ENCODE measurements at places on chromosomes 5 and 9.
A peak's percentile ranks its signal among the peaks of the same experiment; 100 is the strongest.

GRCh38 chr5:1182633-1183423, 18.6 kb upstream of the SLC6A19 start:
- peak; percentile 63 for DNase-seq

- DNase-seq, result no peak
These were observed 153.2 kb downstream of the MACROH2A1 start for GRCh38 chr5:135245521-135246499.

DNA sequence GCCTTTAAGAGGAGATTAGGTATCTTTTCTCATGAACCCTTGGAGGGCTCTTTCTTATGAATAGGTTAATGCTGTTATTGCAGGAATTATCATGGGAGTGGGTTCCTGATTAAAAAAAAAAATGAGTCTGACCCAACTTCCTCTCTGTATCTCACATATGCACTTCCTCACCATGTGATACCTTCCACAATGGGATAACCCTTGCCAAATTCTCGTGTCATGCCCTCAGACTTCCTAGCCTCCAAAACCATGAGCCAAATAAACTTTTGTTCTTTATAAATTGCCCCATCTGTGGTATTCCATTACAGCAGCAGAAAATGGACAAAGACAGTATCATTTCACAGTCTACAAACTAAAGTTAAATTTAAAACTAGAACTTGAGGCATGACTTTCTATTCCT, 1.0 kb downstream of the OR1B1 start:
- no peak for DNase-seq

DNA sequence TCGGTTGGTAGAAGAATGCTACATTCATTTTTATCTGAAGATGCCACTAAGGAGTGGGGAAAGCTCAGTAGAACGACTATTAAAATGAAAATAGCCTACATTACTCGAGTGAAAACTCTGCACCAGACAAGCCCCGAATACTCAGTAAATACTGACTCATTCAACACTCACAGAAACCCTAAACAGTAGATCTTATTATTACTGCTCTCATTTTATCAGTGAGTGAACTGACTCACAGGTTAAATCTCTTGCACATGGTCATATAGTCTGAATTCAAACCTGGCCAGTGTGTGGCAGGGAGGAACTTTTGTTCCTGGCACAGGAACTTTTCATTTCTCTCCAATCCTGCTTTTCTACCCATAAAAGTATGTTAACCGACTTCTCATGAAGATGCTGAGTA, 9.6 kb upstream of the PAPPA start:
- no peak for DNase-seq

DNA sequence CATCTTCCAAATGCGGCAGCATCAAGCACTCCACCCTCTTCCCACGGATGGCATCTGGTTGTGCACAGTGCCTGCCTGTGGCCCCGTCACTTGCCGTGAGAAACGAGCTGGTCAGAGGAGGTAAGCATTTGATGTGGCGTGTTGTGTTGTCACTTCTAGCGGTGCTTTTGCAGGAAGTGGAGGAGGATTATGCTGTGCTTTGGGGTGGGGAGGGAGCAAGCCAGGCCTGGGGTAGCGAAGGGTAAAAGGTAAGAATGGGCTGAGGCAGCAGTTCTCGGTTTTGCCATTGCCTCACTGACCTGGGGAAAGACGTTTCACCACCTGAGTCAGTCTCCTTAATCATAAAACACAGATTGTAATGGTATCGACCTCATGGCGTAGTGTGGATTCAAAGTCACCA, 2.3 kb upstream of the POMT1 start:
- no peak for DNase-seq

GRCh38 chr5:148791334-148791667, 35.1 kb upstream of the ADRB2 start:
- no peak for DNase-seq

GRCh38 chr9:73216100-73216499, 64.4 kb downstream of the ANXA1 start:
- no peak for DNase-seq

DNA sequence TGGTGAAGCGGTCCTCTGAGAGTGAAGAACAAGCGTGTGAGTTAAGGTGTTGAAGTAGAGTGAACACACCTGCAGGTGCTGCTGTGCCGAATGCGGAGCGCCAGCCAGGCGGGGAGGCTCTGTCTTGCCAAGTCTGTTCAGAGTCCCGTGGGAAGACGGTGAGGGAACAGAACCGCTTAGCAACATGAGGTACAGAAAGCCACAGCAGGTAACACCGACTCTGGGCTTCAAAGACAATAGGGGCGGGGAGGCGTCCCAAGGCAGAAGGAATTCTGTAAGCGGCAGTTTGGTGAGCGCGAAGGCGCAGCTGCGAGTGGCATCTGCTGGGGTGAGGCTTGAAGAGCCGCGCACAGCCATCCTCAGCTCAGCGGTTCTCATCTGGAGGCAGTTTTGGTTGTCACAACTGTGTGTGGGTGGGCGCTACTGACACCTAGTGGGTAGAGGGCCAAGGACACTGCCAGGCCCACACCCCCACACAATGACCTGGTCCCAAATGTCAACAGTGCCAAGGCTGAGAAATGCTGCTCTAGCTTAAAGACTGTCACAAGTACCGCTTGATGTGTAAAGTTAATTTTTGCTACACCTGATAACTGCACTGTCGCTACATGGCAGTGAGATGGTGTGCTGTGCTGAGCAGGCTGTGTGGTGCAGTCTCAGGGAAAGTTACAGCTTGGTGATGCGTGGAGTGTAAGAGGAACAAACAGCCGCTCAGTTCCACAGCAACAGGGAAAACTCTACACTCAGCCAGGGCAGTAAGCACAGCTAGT, 67.4 kb upstream of the TBC1D9B start:
- DNase-seq, result peak; percentile 44

DNA sequence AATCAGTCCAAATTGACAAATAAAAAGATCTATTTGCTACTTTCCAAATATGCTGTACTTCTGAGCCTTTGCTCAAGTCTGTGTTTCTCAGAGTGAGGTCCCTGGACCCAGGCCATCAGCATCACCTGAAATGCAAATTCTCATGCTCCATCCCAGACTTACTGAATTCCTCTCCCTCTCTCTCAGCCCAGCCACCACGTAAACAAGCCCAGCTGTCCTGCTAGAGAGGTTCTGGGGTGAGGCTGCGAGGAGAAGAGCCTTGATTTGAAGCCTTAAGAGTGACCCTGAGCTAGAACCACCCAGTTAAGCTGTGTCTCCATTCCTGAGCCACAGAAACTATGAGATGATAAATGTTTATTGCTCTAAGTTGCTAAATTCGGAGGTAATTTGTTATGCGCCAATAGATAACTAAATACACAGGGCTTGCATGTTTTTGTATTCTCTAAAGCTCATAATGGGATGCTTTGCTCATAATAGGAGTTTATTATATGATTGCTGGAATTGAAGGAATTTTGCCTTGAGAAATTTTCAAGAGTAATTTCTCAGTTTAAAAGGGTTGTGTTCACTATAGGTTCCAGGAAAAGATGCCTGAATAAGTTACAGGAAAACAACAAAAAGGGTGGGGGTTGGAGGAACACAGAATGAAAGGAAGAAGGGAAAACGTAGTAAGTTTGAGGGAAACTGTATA, 98.9 kb upstream of the SPATA31D4 start:
- no peak for DNase-seq

- DNase-seq, result no peak
These were observed 98.7 kb upstream of the SLC28A3 start for GRCh38 chr9:84439250-84439649.

DNA sequence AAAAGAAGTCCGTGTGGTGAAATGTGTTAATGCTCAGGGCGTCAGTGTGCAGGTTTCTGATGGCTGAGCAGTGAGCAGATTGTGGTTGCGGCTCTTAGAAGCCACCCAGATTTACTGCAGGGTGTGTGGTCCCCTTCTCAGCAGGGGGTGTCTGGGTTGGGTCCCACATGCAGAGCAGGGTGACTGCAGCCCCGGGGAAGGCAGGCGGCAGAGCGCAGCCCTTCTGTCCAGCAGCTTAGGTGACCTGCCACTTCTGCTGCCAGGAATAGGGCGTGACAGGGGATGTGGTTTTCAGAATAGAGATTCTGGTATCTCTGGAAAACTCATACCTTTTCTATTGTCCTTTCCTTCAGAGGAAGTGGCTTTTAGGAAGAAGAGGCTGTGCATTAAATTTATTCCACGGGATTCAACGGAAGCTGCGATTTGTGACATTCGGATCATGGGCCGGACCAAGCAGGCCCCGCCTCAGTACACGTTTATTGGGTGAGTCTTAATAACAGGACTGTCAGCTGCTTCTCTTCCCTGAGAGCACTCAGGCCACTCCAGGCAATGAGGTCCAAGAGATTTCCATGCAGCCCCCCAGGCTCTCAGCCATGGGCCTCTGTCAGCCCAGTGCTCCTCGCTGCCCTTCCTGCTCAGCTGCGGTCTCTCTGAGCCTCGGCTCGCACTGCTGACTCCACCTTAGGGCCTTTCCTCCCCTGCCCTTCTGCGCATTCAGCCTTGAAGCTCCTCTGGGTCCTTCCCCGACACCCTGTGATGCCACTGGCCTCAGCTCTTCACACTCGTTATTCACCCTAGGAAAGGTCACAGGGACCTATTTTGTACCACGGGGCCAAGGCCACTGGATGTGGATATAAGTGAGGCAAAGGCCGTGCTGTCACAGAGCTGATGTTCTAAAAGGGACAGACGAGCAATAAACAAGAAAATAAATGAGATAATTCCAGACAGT, 65.4 kb downstream of the MVB12B start:
- no peak for DNase-seq

DNA sequence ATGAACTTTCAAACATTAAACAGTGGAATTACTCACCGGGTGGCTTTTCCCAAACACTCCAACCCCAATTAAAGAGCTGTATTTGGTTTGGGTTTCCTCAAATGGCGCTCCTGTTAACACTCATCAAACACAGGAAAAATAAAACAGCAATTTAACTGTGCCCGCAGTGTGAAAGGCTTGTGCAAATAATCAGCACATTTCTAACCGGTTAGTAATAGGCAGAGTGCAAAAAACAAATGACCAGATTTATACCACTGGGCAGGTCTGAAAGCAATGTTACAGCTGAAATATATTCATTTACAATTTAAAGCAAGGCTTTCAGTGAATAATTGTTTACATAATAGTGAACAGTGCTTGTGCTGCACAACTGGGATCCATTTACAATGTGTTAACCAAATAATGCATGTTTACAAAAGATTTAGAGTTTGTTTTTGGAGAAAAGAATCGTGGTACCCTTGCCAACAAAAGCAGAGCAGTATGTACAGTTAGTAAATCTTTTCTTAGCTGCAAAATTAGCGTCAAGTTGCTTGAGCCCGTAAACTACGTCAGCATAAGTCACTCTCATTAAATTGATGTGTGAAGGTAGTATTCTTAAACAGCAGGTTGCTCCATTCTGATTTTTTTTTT, 662.9 kb upstream of the ZNF608 start:
- no peak for DNase-seq

- DNase-seq, result no peak
These were observed 120.0 kb upstream of the CACNA1B start for GRCh38 chr9:137757613-137758029.
